ENCODE measurements at places on chromosomes 4 and X.

GRCh38 chr4:73589887-73590801 is 30.1 kb downstream of the RASSF6 start:
- DNase-seq = no peak
- H3K4me3 ChIP-seq = no peak overlapping the region
- H3K27ac ChIP-seq = no peak overlapping the region
- H3K36me3 ChIP-seq = no peaks in the 10 kb centered on the region
- no peaks in the 10 kb centered on the region for H3K4me1 ChIP-seq

DNA sequence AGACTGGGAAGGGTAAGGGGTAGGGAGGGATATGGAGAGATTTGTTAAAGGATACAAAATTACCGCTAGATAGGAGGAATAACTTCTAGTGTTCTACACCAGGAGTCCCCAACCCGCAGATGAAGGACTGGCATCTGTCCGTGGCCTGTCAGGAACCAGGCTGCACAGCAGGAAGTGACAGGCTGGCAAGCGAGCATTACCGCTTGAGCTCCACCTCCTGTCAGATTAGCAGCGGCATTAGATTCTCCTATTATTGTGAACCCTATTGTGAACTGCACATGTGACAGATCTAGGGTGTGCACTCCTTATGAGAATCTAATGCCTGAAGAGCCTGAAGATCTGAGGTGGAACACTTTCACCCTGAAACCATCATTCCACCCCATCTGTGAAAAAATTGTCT is 27.9 kb upstream of the BBS7 start:
- DNase-seq = no peak
- H3K27ac ChIP-seq = no peak overlapping the region
- H3K36me3 ChIP-seq = no peaks in the 10 kb centered on the region
- no peaks in the 10 kb centered on the region for H3K27me3 ChIP-seq

DNA sequence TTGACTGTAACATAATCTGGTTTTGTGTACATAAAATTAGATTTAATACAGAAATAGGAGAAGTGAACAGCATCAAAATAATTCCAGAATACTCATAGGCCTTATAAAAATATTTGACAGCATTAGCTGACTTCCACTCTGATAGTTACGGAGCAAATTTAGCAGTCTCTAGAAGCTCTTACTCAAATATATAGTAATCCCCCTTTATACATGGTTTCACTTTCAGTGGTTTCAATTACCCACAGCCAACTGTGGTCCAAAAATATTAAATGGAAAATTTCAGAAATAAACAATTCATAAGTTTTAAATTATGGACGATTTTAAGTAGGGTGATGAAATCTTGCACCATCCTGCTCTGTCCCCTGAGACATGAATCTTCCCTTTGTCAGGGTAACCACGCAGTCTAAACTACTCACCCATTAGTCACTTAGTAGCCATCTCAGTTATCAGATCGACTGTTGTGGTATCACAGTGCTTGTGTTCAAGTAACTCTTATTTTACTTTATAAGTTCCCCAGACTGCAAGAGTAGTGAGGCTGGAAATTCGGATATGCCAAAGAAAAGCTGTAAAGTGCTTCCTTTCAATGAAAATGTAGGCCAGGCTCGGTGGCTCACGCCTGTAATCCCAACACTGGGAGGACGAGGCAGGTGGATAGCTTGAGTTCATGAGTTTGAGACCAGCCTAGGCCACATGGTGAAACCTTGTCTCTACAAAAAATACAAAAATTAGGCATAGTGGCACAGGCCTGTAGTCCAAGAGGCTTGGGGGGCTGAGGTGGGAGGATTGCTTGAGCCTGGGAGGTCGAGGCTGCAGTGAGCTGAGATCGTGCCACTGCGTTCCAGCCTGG is 17.2 kb upstream of the RTL9 start:
- H3K36me3 ChIP-seq = no peaks in the 10 kb centered on the region
- DNase-seq = no peak

- H3K27ac ChIP-seq = no peak overlapping the region
- no peak for DNase-seq
- H3K36me3 ChIP-seq = no peaks in the 10 kb centered on the region
- no peaks in the 10 kb centered on the region for H3K4me1 ChIP-seq
- no peak overlapping the region for H3K4me3 ChIP-seq
- no peaks in the 10 kb centered on the region for H3K27me3 ChIP-seq
These were observed 798.7 kb downstream of the PCDH7 start for GRCh38 chr4:31518796-31519250.

- peaks cover 26% of the 10 kb centered on the region for H3K4me1 ChIP-seq
- no peaks in the 10 kb centered on the region for H3K27me3 ChIP-seq
- H3K27ac ChIP-seq = peak overlapping the region; percentile 83
- H3K4me3 ChIP-seq = no peak overlapping the region
- peak; percentile 95 for DNase-seq
These were observed 126.5 kb downstream of the KIT start for GRCh38 chr4:54784161-54784671.

- H3K36me3 ChIP-seq = no peaks in the 10 kb centered on the region
- no peak for DNase-seq
- peaks cover 6% of the 10 kb centered on the region for H3K4me1 ChIP-seq
- H3K27ac ChIP-seq = peak overlapping the region; percentile 84
These were observed 914 bp downstream of the TRAPPC2 start for GRCh38 chrX:13733506-13733905.

DNA sequence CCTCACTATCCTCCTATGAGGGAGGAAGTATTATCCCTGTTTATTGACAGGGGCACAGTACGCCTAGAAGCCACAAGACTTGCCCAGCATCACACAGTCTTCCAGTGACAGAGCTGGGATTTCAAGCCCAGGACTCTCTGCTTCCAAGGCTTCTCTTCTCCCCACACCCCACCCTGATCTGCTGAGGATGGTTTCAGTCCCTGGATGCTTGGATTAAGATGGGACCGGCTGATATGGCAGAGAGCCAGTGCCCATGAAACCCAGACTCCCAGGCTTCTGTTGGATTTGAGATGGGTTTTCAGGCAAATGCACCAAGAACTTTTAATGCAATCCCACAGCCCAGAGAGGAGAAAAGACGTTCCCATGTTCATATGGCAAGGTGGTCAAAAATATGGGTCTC is 23.2 kb downstream of the EFNB1 start:
- H3K27ac ChIP-seq = no peak overlapping the region
- no peaks in the 10 kb centered on the region for H3K4me1 ChIP-seq

DNA sequence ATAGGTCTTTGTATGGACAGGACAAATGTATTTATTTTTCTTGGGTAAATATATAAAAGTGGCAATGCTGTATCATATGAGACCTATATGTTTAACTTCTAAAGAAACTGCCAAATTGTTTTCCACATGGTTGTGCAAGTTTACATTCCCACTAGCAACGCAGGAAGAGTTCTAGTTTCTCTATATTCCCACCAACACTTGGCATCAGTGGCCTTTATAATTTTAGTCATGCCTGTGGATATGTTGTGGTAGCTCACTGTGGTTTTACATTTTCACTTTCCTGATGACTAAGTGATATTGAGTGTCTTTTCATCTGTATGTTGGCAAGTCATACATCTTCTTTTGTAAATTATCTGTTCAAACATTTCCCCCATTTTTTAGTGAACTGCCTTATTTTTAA is 126.0 kb downstream of the EMCN start:
- no peak overlapping the region for H3K27ac ChIP-seq
- no peak overlapping the region for H3K4me3 ChIP-seq
- H3K36me3 ChIP-seq = no peaks in the 10 kb centered on the region
- no peak for DNase-seq

- no peaks in the 10 kb centered on the region for H3K36me3 ChIP-seq
- DNase-seq = no peak
- H3K27me3 ChIP-seq = no peaks in the 10 kb centered on the region
- H3K4me3 ChIP-seq = no peak overlapping the region
- H3K27ac ChIP-seq = no peak overlapping the region
- no peaks in the 10 kb centered on the region for H3K4me1 ChIP-seq
These were observed 135.1 kb upstream of the MSX1 start for GRCh38 chr4:4724321-4724720.

- no peak for DNase-seq
- no peaks in the 10 kb centered on the region for H3K27me3 ChIP-seq
- H3K4me1 ChIP-seq = peaks cover 36% of the 10 kb centered on the region
- peaks cover 7% of the 10 kb centered on the region for H3K36me3 ChIP-seq
These were observed 26.2 kb downstream of the IRF2 start for GRCh38 chr4:184448141-184448540.

DNA sequence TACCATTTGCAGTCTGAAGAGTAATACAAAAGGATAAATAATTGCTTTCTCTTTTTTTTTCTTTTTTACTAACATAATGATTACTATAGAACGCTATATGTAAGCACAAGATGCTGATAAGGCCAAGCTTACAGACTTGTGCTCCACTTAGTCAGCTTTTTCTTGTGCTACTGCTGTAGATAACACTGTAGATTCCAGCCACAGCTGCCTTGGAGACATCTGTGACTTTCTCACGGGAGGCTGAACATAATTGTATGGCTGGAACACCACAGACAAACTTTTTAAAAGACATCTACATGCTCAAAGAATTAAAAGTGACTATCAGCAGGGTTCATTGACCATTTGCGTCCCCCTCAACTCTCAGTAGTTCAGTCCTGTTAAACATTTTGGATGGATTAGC is 381.7 kb upstream of the AMOT start:
- no peak overlapping the region for H3K27ac ChIP-seq
- H3K4me1 ChIP-seq = no peaks in the 10 kb centered on the region
- H3K27me3 ChIP-seq = no peaks in the 10 kb centered on the region
- H3K4me3 ChIP-seq = no peak overlapping the region
- no peak for DNase-seq

GRCh38 chr4:4260185-4260751 is 12.2 kb upstream of the TMEM128 start:
- no peaks in the 10 kb centered on the region for H3K4me1 ChIP-seq
- DNase-seq = no peak
- no peak overlapping the region for H3K4me3 ChIP-seq
- H3K27ac ChIP-seq = no peak overlapping the region

Measured in ascending aorta (tissue), 2 donors.